ENCODE measurements at places on chromosomes 3 and 15.
A peak's percentile ranks its signal among the peaks of the same experiment; 100 is the strongest.

- DNase-seq: no peak
These were observed 31.9 kb upstream of the SPRED1 start for GRCh38 chr15:38220606-38221273.

GRCh38 chr15:100703671-100704070, 101.3 kb downstream of the ASB7 start:
- DNase-seq: no peak

- no peak for DNase-seq
These were observed 181.4 kb downstream of the TLE3 start for GRCh38 chr15:69916169-69916785.

DNA sequence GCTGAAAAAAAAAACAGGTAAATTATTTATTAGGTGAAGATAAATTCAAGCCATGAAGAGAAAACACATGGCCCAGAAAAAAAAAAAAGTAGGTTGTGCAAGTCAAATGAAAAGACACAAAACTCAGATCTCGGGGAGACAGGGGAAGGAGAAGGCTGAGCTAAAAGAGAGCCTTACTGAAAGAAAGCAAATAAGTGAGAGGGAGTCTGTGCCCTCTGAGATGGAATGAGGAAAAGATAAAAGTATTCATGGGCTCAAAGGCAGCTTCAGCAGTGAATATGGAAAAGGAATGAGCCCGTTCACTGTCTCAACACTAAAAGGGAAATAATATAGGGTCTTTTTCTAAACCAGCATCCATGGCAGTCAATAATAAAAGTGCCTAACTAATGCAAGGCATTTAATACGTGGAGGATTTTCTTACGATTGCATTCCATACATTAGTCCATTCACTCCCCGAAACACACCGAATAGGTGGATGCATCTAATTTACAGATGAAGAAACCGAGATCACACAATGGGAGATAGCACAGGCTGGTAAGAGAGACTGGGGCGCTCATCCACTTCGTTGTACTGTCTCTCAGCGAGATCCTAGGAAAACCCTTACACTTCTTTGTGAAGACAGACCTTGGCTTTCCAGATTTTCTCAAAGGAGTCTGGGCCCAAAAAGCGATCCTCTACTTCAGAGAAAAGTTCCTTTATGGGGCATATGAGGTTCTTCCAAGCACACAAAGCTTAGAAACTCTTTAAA, 1.1 kb downstream of the TFDP2 start:
- no peak for DNase-seq

DNA sequence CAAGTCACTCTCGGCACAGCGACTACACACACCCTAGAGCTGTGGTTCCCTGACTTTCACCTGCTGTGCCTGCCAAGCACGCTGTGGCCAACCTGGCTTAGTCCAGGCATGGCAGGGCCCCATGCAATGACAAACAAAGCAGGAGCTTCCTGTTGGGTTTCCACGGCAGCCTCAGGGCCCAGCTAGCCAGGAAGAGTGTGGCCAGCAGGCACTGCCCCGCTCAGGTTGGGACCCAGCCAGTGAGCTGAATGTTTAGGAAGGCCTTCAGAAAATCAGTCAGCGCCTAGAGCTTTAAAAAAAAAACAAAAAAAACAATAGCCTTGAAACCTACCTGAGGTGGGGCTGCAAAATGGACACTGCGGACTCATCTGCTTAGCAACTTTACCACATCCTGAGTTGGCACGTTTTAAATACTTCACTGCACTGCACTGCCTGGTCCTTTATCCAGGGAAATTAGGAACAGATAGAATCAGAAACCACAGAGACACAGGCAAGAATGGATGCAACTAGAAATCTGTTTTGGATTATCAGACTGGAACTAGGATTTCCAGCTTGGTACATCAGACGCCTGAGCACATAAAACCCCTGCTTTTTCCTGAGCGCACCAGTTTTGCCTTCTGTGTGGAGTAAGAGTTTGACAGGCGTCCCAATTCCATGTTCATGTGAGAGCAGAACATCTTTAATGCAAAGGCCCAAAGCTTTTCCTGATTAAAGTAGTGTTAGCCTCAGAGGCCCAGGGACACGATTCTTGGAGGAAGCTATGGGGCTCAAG, 36.2 kb upstream of the LDHAL6B start:
- peak; percentile 57 for DNase-seq

DNA sequence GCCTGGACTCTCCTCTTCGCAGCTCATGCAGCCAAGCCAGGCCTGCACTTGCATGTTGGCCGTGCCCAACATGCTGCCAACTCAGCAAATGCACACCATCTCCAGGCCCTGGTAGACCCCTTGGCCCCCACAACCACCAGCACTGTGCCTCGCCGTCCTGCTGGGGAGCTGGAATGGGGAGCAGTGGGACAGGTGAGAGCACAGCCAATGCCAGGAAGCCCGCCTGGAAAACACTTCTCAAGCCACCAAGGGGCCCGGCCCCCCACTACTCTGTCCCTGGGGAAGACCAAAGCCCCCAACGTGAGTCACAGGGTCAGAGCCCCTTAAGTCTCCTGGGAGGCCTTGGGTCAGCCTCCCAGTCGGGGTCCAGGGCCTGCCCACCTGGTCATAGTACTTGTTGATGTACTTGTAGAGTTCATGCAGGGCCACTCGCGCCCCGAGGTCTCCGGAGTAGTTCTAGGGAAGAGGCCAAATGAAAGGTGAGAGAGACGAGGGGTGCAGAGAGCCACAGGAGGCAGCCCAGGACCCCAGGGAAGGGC, 24.5 kb downstream of the PLXNB1 start:
- peak; percentile 41 for DNase-seq

- peak; percentile 28 for DNase-seq
These were observed 19.8 kb upstream of the GP9 start for GRCh38 chr3:129040579-129041300.

- no peak for DNase-seq
These were observed 7.9 kb downstream of the RPL32 start for GRCh38 chr3:12833222-12834161.
